Gastrocnemius medialis (tissue), 4 donors: ENCODE measurements at places on chromosomes 7 and 10. TPM values are rescaled to one million over a fixed set of nuclear protein-coding genes. Genes with fewer than 3 reads are reported as not detected.

The AOAH gene
- total RNA-seq, result 1.7 TPM

The FAM25C gene
- not detected for total RNA-seq

The EGR2 gene
- total RNA-seq, result not detected

The NPSR1 gene
- total RNA-seq, result not detected

The PRF1 gene
- total RNA-seq, result 0.18 TPM

The ASB10 gene
- 24.8 TPM for total RNA-seq

The PSPH gene
- total RNA-seq, result 4.7 TPM

The VSTM2A gene
- total RNA-seq, result not detected

The MPP7 gene
- 4.4 TPM for total RNA-seq

The IPMK gene
- total RNA-seq, result 8.2 TPM

The CUZD1 gene
- 0.09 TPM for total RNA-seq

The DGKI gene
- total RNA-seq, result 1.8 TPM

The PLPP4 gene
- not detected for total RNA-seq

The TDRD1 gene
- total RNA-seq, result not detected

The ADRB1 gene
- 0.66 TPM for total RNA-seq
